CD4-positive, alpha-beta T cell treated with Interleukin-6 at 100 ng/mL for 8 hours (primary cell): ENCODE measurements at places on chromosomes 11 and 22.

DNA sequence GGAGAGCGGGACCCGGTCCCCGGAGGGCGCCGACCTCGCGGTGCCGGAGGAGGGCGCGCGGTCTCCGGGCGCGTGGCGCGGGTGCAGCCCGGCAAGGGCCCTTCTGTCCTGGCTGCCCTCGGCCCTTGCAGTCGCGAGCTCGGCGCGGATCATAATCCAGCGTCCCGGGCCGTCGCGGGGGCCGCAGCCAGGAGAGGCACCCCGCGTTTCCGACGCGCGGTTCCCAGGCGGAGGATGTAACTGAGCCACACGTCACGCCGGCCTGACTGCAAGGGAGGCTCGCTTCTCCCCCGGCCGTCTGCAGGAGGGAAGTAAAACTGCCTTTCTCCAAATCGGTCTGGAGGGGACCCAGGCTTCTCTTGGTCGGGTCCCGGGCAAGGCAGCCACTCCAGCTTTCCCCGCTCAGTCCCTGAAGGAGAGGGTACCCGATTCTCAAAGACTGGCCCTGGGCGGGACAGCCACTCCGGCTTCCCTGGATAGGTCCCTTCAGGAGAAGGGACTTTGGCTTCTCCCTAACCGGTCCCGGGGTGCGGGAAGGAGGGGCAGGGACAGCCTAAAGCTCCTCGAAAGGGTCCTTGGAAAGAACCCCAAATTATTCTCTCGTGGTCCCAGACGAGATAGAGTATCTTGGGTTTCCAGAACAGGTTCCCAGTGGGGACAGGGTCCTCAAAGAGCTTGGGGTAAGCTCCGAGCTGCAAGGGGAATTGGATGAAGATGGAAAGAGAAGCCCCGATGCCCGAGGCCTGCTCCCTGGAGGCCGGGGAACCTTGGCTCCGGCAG, 836 bp downstream of the SPON1 start:
- no peak for DNase-seq

GRCh38 chr22:26981541-26981940, 324.2 kb downstream of the MIAT start:
- DNase-seq, result no peak

- DNase-seq, result no peak
These were observed 68.3 kb upstream of the POU2AF2 start for GRCh38 chr11:111177037-111177871.

GRCh38 chr11:32960553-32961164, 55.0 kb upstream of the DEPDC7 start:
- peak; percentile 39 for DNase-seq

- no peak for DNase-seq
These were observed 432.9 kb downstream of the TENM4 start for GRCh38 chr11:79007771-79008402.

DNA sequence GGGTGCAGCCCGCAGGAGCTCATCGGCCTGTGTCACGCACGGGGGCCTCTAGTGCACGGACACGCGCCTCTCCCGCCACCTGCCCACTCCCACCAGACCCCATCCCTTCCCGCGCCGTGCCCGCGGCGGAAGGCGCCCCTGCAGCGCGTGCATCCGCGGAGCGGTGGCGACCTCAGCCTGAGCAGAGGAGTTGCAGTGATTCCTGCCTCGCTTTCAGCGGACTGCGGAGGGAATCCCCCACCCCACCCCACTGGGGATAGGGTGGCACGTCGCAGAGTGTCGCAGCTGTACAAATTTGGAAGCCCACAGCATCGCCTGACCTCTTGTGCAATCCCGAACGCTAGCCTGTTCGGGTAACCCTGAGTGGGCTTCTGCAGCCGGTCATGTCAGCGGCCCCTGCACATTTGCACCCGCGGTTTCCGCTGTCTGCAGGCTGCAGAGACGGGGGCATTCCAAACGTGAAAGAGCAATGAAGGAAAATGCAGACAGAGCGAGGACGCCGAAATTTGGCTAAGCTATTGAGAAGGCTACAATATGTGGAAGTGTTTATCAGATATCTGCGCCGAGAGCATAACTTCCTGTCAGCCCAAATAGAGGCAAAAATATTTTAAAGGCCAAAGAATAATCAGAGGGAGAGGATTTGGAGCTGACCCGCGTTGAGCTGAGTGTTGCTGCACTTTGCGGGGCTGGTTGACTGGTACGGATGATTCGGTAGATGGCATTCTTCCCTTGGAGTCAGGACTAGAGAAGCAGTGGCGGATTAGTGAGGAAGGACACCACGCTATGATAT, 617 bp upstream of the ARHGAP20 start:
- DNase-seq, result no peak

DNA sequence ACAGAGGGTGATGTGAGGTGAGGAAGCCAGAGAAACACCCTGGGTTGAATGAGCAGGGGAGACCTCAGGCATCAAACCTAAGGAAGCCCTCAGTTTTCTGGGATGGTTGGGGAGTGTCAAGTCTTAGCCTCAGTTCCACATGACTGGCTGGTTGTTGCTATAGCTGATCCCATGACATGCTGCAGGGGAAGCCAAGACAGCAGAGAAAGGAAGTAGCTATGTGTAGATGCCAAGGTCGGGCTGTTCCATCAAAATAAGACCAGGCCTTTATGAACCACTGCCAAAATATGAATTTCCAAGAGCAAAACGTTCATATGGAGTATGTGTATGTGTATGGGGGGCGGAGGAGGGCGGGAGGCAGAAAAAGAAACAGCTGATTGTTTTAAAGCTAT, 11.6 kb downstream of the CD59 start:
- no peak for DNase-seq

DNA sequence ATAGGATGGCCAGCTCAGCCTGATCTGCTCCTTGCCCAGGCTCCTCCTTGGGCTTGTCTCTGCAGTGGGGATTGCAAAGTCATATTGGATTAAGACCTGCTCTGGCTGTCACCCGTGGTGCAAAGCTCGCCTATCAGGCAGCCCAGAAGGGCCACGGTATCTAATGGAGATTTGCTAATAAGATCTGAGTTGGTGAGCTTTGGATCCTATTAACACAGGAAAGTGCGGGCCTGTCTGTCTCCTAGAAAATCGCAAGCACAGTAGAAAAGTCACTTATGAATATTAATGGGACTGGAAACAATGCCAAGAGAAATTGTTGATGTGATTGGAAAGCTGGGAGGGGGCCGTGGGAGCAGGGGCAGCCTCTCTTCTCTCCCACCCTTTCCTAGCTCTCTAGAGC, 72.8 kb downstream of the CHST1 start:
- DNase-seq, result no peak

GRCh38 chr22:28918550-28919271, 35.3 kb downstream of the ZNRF3 start:
- no peak for DNase-seq

DNA sequence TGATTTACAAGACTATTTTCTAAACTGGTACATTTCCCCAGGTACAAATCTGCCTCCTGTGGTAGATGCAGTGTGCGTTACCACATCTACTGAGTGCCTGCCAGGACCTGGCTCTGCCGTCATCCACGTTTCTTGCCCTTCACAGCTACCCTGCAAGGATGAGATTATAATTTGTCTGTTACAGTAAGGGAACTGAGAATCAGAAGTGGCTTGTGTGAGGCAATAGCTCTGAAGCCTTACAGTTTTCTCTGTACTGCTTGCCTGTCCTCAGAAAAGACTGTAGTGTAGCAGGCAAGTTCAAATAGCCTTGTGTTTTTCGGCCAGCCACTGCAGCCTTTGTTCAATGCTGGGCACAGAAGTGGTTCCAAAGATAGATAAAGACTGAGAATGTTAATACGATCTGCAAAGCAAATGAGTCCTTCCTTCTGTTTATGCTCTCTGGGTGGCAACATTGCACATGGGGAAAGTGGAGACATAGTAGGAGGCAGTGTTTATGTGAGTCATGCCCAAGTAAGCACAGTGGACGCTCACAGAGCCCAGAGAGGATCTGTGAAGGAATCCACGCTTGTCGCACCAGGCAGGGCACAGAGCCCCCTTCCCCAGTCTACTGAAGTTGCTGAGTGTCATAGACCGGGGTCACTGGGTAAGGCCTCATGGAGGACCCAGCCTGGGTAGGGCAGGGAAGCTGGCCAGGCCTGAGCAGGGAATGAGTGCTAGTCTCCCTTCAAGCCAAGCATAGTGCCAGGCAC, 49.1 kb downstream of the MICAL2 start:
- DNase-seq, result no peak
